ENCODE measurements at places on chromosomes 1 and 21. TPM values are rescaled to one million over a fixed set of nuclear protein-coding genes. Genes with fewer than 3 reads are reported as not detected.

DNA sequence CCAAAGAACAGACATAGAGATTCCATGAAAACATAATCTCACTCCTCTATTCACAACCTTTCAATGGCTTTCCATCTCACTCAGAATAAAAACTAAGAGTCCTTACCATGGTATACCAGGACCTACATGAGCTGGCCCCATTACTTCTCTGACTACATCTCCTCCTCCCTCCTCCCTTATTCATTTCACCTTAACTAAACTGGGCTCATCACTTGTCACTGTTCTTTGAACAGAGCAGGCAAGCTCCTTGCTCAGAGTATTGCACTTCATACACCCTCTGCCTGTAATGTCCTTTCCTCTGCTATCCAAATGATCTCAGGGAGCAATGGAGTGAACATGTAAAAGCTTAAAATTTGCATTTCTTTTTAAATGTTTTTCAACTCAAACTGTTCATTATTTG is 142.0 kb downstream of the MRPL39 start:
- no peaks in the 10 kb centered on the region for H3K27me3 ChIP-seq
- H3K27ac ChIP-seq = no peak overlapping the region
- H3K4me1 ChIP-seq = peaks cover 42% of the 10 kb centered on the region
- H3K4me3 ChIP-seq = no peak overlapping the region
- no peak for DNase-seq

GRCh38 chr1:178151831-178152230 is 57.9 kb downstream of the RASAL2 start:
- H3K4me1 ChIP-seq = no peaks in the 10 kb centered on the region
- H3K27me3 ChIP-seq = no peaks in the 10 kb centered on the region
- no peak overlapping the region for H3K4me3 ChIP-seq
- no peak for DNase-seq

DNA sequence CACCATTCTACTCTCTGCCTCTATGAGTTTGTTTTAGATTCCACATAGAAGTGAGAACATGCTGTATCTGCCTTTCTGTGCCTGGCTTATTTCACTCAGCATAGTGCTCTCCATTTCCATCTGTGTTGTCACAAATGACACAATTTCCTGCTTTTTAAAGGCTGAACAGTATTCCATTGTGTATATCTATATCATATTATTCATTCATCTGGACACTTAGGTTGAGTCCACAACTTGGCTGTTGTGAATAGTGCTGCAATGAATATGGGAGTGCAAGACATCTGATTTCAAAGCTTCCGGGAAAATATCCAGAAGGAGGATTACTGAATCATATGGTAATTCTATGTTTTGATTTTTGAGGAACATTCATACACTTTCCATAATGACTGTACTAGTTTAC is 20.1 kb upstream of the DONSON start:
- no peaks in the 10 kb centered on the region for H3K27me3 ChIP-seq
- H3K36me3 ChIP-seq = peaks cover 2% of the 10 kb centered on the region
- H3K4me1 ChIP-seq = no peaks in the 10 kb centered on the region
- no peak for DNase-seq
- no peak overlapping the region for H3K4me3 ChIP-seq

GRCh38 chr1:20194757-20195461 is 8.6 kb upstream of the PLA2G2C start:
- H3K27ac ChIP-seq = no peak overlapping the region
- H3K27me3 ChIP-seq = peaks cover 30% of the 10 kb centered on the region
- no peaks in the 10 kb centered on the region for H3K36me3 ChIP-seq

DNA sequence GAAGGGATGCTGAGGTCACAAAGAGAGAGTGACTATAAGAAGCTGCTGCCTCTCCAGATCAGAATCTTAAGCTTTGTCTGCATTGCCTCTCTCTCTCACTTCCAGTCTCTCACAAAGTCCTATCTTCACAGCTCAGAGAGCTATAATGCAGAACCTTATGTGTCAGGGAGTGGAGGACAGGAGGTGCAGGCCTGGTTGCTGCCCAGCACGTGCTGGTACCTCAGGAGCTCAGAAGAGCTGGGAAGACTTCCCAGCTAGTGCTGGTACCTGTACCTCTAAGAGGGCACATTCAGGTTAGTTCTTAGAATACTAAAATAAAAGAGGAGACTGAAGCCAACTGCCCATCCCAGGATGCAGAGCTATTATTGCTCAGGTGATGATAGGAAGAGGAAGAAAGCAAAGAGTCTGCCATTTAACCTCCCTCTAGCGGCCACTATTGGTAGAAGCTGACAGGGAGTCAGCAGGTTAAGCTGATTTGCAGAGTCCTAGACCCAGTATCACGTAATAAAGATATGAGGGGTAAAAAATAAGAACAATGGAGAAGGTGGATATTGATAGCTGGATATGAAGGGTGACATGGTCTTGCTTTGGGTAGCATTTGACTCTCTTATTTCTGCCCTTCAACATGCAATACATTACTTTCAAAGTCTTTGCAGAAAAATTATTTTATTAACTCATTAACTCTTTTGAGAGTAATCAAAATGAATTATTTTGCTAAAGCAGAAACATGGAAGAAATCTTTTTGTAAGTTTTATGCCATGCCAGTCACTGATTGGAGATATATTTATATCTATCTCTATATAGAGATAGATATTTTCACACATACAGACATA is 138.1 kb upstream of the HMCN1 start:
- peaks cover 16% of the 10 kb centered on the region for H3K4me1 ChIP-seq
- no peak overlapping the region for H3K27ac ChIP-seq
- no peaks in the 10 kb centered on the region for H3K36me3 ChIP-seq
- H3K4me3 ChIP-seq = no peak overlapping the region

DNA sequence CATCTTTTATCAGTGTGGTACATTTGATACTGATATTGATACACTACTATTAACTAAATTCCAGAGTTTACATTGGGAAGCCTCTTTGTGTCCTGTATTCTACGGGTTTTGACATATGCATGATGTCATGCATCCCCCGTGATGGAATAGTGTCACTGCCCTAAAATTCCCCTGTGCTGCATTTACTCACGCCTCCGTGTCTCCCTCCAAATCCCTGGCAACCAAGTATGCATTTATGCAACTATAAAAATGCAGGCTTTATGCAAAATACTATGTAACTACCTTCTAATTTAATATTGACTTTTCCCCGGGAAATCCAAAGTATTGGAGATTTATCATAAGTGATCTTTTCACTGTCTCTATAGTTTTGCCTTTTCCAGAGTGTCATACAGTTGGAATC is 453.7 kb upstream of the RUNX1 start:
- no peaks in the 10 kb centered on the region for H3K36me3 ChIP-seq
- DNase-seq = no peak
- H3K27ac ChIP-seq = no peak overlapping the region
- no peak overlapping the region for H3K4me3 ChIP-seq

- H3K27ac ChIP-seq = peak overlapping the region; percentile 21
- H3K4me1 ChIP-seq = peaks cover 7% of the 10 kb centered on the region
Observed at GRCh38 chr21:46412521-46413364, 45.9 kb upstream of the DIP2A start.

DNA sequence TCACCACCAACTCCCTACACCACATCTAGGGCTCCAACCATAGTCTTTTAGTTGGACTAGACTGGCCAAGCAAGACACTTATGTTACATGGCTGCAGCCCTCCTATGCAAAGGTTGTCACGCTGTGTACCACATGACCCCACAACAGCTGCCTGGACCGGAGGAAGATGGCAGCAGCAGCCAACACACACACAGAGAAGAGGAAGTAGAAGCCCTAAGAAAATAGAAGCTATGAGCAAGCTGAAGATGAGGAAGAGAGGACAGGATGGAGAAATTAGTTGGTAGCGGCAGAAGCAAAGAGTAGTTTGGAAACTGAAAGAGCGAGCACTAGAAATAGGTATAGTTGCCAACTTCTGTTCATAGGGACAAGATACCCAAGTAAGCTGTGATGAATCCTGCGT is 60.8 kb upstream of the RALGPS2 start:
- no peaks in the 10 kb centered on the region for H3K36me3 ChIP-seq
- no peaks in the 10 kb centered on the region for H3K4me1 ChIP-seq
- H3K27ac ChIP-seq = no peak overlapping the region
- DNase-seq = no peak
- H3K27me3 ChIP-seq = peaks cover 3% of the 10 kb centered on the region

GRCh38 chr1:168135116-168135920 is 1.4 kb downstream of the GPR161 start:
- peaks cover 52% of the 10 kb centered on the region for H3K27me3 ChIP-seq
- no peak overlapping the region for H3K27ac ChIP-seq
- DNase-seq = no peak
- peaks cover 15% of the 10 kb centered on the region for H3K4me1 ChIP-seq

DNA sequence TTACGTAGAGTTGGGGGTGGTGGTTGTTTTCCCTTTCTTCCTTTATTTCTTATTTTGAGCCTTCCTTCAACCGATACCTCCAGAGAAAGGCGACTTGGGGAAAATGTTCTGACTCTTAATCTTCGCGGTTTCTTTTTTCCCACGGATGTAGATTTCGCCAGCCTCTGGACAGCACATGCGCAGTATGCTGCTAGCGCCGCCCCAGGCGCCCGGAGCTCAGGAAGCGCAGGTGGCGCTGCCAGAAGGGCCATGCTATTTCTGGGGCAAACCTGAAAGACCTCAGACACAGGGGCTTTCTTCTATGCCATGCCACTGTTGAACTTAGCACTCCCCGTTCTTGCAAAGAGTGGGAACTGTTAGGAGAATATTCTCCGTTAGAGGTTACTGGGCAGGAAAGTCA is 392.1 kb downstream of the KIF26B start:
- no peaks in the 10 kb centered on the region for H3K36me3 ChIP-seq
- H3K27ac ChIP-seq = no peak overlapping the region
- H3K4me1 ChIP-seq = no peaks in the 10 kb centered on the region
- no peak for DNase-seq
- no peak overlapping the region for H3K4me3 ChIP-seq

GRCh38 chr1:19365721-19366120 is 53.6 kb downstream of the SLC66A1 start:
- no peak for DNase-seq
- H3K4me3 ChIP-seq = no peak overlapping the region
- no peak overlapping the region for H3K27ac ChIP-seq
- peaks cover 18% of the 10 kb centered on the region for H3K36me3 ChIP-seq
- H3K4me1 ChIP-seq = peaks cover 12% of the 10 kb centered on the region
- no peaks in the 10 kb centered on the region for H3K27me3 ChIP-seq

DNA sequence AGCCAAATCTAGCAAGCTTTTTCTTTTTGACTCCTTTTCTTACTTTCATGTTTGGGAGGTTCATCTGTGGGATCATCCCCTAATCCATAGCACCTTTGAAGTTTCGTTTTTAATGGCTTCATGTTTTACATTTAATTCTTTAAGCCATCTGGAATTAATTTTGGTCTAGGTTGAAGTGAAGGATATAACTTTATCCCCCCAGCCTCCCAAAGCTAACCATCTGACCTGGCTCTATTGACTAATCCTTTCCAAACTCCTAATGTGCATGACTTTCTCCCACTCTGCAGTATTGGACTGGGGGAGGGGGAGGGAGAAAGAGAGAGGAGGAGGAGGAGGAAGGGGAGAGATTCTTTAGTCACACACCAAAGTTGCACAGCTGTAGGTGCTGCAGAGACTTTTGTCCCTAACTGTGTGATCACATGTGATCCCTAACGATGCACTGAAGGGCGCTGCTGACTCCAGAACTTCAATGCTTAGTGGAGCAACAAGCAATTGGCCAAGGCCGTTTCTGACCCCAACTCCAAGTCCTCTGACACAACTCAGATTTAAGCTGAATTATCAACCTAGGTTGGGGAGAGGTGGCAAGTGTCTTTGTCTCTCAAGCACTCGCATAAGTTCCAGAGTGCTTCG is 191.6 kb downstream of the HUNK start:
- no peaks in the 10 kb centered on the region for H3K4me1 ChIP-seq
- peaks cover 2% of the 10 kb centered on the region for H3K27me3 ChIP-seq
- no peak overlapping the region for H3K27ac ChIP-seq
- H3K36me3 ChIP-seq = no peaks in the 10 kb centered on the region
- no peak overlapping the region for H3K4me3 ChIP-seq
- DNase-seq = no peak

- H3K4me3 ChIP-seq = no peak overlapping the region
- peaks cover 53% of the 10 kb centered on the region for H3K36me3 ChIP-seq
- no peaks in the 10 kb centered on the region for H3K4me1 ChIP-seq
- H3K27me3 ChIP-seq = no peaks in the 10 kb centered on the region
Observed at GRCh38 chr1:160227561-160227960, 22.4 kb downstream of the PEA15 start.

DNA sequence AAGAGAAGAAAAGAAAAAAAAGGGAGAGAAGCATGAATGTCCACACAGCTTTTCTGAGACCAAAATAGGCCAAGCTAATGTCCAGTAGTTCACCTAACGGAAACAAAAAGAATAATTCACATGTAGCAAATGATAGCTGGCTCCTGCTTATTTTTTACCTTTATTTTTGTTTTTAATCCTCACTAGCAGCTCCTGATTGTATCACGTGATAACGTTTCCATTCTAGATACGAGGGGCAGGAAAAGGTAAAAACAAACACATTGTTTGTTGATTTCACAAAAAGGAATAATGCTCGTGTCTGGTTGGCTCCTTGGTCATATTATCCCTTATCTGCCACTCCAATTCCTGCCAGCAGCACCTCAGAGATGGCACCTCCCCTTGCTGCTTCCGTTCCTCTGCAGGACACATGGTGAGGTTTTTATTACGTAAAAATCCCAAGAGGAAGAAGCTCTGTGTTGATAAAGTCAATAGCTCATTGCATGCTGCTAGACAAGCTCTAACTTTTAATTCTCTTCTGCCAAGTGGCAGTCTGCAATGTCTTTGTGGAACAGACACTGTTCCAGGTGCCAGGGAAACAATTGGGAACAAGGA is 201.7 kb downstream of the CRB1 start:
- no peaks in the 10 kb centered on the region for H3K4me1 ChIP-seq
- H3K36me3 ChIP-seq = no peaks in the 10 kb centered on the region
- H3K4me3 ChIP-seq = no peak overlapping the region

CA6 gene
- total RNA-seq = not detected

C1QC gene
- not detected for total RNA-seq

FALEC gene
- not detected for total RNA-seq

DFFB gene
- total RNA-seq = 9.0 TPM

PGM1 gene
- total RNA-seq = 34.5 TPM

KCNK1 gene
- 9.0 TPM for total RNA-seq

CAMK2N1 gene
- 0.63 TPM for total RNA-seq

C8B gene
- total RNA-seq = not detected

INTS7 gene
- total RNA-seq = 28.4 TPM

RHD gene
- total RNA-seq = not detected

TMEM222 gene
- total RNA-seq = 35.7 TPM

KLHDC7A gene
- not detected for total RNA-seq

ANKRD35 gene
- total RNA-seq = 0.33 TPM

GRIK1 gene
- total RNA-seq = not detected

Measured in activated CD4-positive, alpha-beta memory T cell treated with anti-CD3 and anti-CD28 coated beads, Interleukin-2, amount 10 ng/mL, durations not matched to agents 7 days and 5 days (primary cell).